CD4-positive, alpha-beta T cell (primary cell): ENCODE measurements at places on chromosomes 7 and 10.

GRCh38 chr7:91988213-91988612 is 47.6 kb downstream of the AKAP9 start:
- DNase-seq: no peak

DNA sequence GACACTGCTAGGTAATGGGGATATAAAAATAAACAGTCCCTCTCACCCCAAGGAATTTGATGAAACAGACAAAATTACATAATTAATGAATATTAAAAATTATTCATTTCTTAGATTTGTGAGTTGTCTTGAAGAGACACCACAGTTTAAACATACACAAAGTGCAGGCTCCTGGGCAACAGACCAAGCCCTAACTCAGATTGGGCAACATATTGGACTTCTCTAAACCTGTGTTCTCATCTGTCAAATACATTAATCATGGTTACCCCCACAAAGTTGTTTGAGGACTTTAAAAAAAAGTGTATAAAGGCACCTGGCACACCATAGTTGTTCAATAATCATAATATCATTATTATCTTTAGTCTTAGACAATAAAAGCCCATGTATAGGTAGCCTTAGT is 62.5 kb upstream of the CAPZA2 start:
- no peak for DNase-seq

DNA sequence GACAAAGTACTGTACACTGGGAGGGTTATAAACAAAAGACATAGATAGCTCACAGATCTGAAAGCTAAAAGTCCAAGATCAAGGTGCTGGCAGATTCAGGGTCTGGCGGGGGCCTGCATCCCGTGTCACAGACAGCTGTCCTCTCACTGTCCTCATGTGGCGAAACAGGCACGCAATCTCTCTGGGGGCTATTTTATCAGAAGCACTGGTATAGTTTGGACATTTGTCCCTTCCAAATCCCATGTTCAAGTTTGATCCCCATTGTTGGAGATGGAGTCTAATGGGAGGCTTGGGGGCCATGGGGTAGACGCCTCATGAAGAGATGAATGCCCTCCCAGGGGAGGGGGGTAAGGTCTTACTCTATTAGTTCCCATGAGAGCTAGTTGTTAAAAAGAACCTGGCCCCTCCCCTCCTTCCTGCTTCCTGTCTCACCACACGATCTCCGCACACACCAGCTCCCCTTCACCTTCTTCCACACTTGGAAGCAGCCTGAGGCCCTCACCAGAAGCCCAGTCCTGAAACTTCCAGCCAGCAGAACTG is 72.5 kb upstream of the UCN3 start:
- DNase-seq: peak; percentile 46

DNA sequence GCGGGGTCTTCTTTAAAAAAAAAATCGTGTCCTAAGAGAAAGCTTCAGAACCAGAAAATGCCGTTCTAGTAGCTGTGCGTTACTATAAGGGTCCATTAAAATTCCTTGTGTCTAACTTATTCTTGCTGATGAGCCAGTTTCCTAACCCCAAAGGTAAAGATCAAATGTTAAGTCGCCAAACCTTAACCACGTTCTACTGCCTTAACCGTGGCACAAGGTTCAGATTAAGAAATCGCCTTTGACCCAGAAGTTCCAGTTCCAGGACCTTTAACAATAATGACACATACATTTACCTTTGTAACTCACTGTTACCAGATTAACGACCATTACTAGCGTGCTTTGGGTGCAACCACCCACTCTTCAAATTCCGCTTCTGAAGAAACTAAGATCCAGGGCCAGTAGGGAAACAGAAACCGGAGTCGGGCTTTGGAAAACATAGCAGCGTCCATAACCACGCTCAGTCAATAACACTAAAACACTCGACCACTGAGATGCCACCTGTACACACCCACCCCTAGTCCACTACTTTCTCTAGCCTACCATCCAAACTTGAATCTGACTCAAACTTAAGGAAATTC is 620 bp downstream of the BET1 start:
- DNase-seq: no peak
